ENCODE measurements at places on chromosomes 7 and 10.

GRCh38 chr10:66827353-66827752 lies 98.5 kb upstream of the LRRTM3 start:
- DNase-seq = no peak

DNA sequence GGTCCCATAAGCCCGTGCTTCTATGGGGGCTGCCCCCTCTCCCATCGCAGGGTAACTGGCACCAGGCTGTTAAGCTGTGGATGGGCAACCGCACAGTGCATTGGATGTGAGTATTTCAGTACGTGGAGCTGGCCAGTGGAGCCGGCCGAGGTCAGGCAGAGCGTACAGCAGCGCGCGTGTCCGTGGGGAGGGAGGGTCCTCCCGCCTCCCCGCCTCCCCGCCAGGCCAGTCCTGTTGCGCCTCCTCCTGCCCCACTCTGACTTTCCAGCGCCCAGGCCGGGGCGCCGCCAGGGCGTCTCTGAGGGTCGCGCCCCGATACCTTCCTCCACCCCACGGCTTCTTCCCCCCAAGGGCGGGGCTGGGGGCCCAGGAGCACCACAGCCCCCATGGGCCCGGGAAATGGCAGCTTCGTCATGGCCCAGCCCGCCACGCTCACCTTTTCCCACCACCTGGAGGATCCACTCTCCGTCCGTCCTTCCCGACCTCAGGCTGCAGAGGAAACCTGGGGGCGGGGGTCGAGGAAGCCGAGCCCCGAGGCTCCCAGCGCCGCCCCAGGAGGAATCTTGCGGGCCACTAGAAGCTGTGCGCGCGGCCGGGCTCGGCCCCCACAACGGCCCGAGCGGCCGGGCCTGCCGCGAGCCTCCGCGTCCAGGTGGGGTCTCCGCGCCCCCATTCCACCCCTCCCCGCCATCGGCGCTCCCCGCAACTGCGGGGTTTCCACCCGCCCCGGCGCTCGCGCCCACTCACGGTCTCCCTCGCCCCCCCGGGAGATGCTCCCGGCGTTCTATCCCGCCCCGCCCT lies 831 bp upstream of the PFKP start:
- DNase-seq = no peak

DNA sequence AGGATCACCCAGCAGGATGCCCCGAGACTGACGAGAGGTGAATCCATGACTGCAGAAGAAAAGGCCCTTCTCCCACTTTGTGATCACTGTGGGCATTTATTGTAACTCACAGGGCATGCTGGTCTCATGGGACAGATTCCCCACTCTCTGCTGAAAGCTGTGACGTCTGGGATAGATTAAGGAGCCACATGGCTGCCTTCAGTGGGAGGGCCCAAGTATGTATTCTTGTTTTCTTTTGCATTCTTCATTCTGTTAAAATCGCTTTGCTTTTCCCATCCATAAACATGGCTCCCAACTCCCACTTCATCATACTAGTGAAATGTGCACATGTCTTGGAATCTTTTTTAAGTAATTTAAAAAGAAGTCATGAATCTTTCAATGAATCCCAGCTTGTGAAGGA lies 67.2 kb downstream of the FAM107B start:
- no peak for DNase-seq

DNA sequence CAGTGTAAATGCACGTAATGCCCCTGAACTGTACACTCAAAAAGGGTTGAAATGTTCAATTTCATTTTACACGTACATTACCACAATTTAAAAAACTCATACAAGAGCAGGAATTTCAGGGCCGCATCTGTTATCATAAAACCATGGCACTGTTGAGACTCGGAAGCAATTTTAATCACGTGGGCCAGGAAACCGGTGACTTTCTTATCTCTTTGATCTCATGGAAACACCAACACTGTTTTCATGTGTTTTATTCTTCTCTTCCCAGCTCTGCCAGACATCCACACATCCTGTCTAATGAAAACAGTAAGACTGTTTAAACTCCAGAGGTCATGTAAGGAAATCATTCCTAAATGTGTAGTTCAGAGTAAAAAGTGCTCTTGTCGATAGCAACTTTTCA lies 35.9 kb downstream of the PTPRE start:
- DNase-seq = no peak

- peak; percentile 48 for DNase-seq
Measured at GRCh38 chr7:42940985-42941847, 9.0 kb downstream of the MRPL32 start.

DNA sequence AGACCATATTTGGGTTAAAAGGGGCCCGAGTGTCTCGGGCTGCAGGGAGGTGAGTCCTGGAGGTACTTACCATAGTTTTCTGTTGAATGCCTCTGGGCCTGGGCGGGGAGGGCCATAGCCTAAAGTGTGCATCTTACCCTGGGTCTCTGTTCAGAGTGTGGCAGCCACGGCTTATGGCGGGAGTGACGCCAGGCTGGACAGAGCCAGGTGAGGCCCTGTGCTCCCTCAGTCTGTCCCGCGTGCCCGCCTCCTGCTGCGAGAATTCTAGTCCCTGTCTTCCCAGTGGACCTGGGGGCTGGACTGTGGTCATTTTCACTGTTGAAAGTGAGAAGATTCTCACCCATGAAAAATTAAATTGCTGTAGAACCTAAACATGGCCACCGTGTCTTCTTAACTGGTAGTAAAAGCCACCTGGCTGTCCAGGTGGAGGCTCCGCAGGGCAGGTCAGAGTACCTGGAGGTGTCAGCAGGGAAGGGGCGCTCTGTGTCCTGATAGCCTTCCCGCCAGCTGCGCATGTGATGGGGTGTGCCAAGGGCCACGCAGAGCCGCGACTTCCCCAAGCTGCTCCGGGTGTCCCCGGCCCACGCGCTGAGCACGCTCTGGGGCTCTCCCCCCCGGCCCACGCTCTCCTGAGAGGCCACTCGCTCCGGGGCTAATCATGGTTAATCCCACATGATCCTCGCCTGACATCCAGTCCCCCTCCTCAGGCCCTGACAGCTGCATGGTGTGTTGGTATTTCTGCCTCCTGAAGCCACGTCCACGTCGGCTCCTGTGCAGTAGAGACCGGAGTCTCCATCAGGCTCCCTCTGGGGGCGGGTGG lies 20.3 kb downstream of the INPP5A start:
- no peak for DNase-seq

DNA sequence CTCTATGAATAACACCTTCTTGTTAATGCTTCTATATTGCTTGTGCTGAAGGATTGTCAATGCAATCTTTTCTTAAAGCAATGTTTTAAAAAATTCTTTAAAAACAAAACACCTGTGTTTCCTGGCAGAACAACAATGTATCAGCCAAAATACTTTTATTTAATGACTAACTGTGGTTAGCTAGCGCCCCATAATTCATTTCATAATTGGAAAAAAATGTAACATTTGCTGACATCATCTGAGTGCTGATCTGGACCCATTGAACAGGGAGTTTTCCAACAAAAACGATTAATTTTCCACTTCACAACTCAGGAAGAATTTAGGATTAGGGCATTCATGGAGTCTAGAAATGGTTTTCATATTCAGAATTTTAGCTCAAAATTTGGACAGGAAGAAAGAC lies 137.6 kb upstream of the CDK6 start:
- no peak for DNase-seq

- no peak for DNase-seq
Measured at GRCh38 chr7:1464694-1465093, 5.4 kb upstream of the MICALL2 start.

DNA sequence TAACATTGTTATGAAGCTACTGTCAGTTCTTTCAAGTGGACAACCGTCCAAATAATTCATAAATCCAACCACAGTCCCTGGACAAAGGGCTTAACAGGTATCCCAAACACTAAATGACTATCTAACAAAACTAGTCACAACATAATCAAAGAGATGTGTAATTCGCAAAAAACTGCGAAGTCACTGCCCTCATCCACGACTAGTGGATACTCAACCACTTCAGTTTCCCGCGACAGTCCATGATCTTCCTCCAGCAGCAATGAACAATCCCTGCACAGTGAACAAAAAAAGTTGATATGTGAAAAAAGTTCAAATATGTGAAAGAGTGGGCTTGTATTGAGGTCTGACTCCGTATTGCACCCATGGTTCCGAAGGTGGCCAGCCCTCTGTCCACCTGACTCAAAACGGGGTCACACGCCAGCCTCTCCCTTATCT lies 287 bp downstream of the DCLRE1A start:
- DNase-seq = no peak

DNA sequence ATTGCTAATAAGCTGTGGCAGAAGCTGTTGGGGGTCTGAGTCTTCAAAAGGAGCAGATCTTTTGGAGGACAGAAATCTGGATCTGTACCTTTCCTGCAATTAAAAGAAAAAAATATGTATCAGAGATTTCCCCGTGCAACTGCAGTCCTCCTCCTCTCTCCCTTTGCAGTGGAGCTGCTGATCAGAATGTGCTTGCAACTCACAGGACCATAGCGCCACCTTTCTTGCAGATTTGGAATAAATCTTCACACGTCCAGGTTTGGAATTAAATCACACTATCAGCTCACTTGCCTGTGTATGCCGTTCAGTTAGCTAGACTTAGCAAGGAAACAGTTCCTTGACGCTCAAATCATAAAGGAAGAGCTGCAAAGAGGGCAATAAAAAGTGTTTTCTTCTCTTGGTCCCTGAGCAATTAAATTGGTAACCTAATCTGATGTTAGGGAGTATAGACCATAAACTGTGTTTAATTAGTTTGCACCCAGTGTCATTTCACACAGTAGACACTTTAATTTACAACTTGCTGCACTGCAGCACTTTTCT lies 77.4 kb downstream of the PON1 start:
- DNase-seq = peak; percentile 22

- DNase-seq = no peak
Measured at GRCh38 chr10:43957267-43958070, 308.8 kb upstream of the ZNF32 start.

DNA sequence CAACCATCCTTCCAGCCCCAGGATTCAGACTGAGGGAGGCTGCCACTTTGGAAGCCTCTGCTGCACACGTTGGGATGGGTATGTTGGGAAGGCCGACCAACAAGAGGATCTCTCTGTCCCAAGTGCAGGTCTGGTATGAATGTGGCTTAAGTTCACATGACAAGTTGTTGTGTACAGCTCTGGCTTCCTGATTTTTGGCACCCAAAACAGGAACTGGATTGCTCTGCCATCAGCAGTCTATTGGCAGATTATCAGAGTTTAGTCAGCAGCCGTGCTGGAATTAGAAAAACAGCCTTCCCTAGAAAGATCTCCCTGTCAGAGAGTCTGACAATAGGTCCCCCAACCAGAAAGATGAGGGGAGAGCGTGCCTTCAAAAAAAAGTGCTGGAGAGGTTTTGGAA lies 66.9 kb downstream of the GOLGA7B start:
- no peak for DNase-seq

DNA sequence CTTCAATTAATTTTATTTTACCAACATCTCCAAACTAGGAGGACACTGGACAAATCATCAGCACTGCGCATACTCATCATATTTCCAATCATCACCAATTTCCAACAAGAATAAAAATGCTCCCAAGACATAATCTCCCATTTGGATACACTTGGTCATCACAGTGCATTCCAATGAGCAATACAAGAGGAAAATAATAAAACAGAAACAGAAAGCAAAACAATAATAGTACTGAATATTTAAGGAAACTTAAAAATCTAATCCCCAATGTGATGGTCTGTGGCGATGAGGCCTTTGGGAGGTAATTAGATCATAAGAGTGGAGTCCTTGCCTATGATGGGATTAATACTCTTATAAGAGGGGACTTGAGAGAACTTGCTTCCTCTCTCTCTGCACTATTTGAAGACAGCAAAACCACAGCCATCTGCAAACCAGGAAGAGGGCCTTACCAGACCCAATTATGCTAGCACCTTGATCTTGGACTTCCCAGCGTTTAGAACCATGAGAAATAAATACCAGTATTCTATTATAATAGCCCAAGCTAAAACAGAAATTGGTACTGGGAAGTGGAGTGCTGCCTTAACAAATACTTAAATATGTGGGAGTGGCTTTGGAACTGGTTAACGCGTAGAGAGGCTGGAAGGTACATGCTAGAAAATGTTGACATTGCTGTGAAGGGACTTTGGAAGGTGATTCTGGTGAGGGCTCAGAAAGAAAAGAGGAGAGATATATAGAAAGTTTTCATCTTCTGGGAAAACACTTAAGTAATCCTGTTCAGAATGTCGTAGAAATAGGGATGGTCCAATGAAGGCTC lies 91.5 kb downstream of the JAZF1 start:
- no peak for DNase-seq

DNA sequence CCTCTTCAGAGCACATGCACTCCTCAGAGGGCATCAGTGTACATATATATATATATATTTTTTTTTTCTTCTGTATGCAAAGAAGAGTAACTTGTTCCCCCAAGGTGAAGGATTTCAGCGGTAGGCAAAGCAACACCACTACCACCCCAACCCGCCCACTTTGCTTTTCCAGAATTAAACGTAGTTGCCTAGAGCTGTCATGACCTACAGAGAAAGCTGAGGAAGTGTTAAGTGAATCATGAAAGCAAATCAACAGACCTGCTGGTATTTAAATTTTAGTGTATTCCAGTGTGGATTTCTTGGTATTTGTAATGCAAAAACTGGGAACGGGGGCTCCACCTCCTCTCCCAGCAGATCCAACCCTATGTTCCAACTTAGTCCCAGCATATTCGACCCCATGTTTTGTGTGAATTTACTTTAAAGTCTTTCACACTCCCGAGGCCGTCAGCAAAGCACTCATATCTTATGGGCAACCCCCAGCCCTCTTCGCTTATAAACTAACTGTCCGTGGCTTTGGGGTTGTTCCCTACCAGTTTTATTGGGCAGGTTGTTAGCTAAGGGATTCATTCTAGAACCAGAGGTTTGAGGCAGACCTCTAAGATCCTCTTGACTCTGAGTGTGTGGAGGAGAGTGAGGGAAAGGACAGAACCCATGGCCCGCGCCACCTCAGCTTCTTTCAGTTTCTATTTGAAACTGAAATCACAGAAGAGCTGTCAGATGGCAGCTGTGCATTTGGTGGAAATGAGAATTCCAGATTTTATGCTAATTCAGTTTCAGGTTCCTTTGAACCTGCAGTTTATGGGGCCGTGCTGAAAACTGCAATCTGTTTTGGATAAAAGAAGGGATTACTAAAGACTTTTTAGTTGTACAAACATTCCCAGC lies 450.2 kb upstream of the GALNT17 start:
- no peak for DNase-seq

DNA sequence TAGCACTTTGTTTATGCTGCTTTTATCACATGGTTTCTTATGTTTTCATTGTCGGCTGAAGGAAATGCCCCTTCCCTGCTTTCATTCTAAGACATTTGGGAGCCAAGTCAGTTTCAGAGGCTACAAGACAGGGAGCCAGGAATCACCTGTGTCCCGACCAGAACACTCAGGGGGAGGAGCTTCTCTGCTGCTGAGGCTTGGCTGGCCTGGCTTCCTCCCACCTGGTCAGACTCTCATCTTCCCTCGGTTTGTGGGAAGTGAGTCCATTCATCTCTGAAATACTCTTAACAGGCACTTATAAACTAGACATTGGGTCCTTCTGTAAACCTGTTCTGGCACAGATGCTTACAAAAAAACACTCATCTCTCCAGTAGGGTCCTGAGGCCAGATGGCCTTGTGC lies 19.6 kb upstream of the GOLGA7B start:
- DNase-seq = peak; percentile 28

GRCh38 chr7:156064971-156065386 lies 252.7 kb upstream of the SHH start:
- DNase-seq = no peak

- no peak for DNase-seq
Measured at GRCh38 chr7:84100866-84101265, 93.7 kb downstream of the SEMA3A start.

GRCh38 chr10:118754229-118754555 lies 578 bp downstream of the CACUL1 start:
- no peak for DNase-seq

GRCh38 chr10:102509387-102509786 lies 5.6 kb downstream of the SUFU start:
- DNase-seq = no peak
